ELR (cell line): ENCODE measurements at places on chromosomes 1 and 21.
A peak's percentile ranks its signal among the peaks of the same experiment; 100 is the strongest.

GRCh38 chr1:95140791-95141190 is 23.6 kb downstream of the TLCD4 start:
- no peak for DNase-seq

- no peak for DNase-seq
These were observed 22.4 kb downstream of the DHCR24 start for GRCh38 chr1:54864460-54865208.

GRCh38 chr21:37815893-37816292 is 100.4 kb downstream of the KCNJ6 start:
- no peak for DNase-seq

- DNase-seq = no peak
These were observed 23.8 kb downstream of the SPSB1 start for GRCh38 chr1:9316512-9316911.

- DNase-seq = no peak
These were observed 1670.3 kb downstream of the MRPL39 start for GRCh38 chr21:23936991-23937390.

DNA sequence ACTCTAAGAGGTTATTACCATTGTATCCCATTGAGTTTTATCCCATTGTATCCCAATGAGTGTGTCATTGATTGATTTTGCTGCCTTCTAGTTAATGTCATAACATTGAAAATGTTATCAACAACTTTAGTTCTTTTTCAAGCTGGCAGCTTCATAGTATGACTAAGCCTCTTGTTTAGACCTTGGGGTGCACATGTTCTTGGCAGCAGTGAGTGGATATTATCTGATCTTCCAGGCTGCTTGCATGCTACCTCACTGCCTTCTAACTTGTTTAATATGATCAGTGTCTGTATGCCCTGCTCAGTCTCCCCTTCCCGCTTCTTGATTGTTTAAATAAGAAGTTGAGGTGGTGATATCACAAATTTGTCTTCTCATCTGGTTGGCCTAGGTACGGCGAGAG is 24.6 kb downstream of the NTPCR start:
- DNase-seq = peak; percentile 19

DNA sequence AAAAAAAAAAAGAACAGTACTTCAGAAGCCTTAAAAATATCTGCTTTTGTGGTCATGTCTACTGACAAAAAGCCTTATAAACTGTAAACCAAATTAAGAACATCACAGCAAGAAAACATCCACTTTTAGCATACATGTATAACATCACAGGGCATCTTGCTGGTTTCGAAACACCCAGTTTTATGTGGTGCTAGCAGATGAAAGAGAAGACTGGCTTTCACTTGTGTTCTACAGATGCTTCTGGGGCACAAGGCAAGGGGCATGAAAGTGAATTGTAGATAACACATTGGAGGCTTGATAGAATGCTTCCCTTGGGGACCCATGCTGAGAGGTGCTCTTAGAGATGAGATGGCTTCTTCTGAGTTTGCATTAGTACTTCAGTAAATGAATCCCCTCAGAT is 543.7 kb upstream of the PKN2 start:
- no peak for DNase-seq

- DNase-seq = no peak
These were observed 35.9 kb downstream of the PARP1 start for GRCh38 chr1:226371866-226372490.

DNA sequence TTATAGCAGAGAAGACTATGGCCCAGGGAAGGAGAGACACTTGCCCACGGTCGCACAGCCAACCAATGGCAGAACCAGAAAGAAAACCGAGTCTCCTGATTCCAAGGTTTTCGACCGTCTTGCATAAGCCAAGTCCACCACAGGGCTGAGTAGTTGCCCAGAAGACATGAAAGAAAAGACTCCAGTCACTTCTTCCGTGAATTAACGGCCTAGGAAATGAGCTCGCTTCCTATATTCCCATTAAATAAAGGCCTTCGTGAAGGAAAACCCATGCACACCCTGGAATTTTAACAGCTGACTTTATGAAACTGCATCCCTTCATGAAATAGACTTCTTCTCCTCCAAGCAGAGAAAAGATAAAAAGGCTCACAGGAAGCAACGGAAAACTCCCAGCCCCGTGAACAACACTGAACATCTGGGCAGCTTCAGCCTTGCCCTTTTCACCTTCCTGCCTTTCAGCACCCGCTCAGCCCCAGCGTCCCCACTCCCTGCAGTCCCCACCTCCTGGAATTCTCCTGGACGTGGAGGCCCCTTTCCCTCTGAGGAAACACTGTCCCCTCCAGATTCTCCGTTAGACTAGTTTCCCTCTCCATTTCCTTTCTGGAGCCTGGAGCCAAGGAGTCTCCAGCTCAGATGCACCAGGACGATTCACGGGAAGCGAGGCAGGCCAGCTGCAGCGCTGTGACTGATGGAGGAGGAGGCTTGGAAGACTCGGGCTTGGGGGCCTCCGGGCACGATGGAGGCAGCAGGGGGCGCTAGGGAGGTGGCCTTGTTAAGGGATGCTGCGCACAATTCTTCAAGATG is 2.7 kb upstream of the MYOC start:
- DNase-seq = peak; percentile 54

DNA sequence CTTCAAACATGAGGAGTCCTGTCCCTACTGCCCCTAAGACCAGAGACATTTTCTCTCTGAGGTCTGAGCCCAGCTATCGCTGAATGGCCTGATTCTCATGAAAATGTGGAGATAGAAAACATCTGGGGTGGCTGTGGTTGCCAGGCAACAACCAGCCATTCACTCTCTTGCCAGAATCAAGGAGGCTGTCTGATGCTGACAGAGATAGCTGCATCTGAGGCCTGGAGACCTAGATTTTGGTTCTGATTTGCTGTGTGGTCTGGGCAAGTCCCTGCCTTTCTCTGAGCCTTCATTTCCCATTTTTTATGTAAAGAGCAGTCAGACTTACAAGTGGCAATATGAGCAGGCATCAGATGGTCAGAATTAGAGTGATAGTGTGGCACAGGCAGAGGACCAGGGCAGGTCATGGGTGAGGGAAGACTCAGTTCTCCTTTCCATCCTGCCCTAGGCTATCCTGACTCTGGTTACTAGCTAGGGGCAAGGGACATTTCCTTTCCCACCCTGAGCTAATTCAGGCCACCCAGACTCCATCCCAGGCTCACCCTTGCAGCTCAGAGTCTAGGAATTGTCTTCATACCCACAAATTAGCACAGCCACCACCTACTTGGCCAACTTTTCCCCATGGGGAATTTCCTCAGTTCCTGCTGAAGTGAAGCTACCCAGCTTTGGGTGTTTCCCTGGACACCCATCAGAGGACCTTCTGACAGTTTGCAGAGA is 20.0 kb upstream of the RNF19B start:
- DNase-seq = no peak

GRCh38 chr1:228974273-228974672 is 239.0 kb downstream of the RHOU start:
- no peak for DNase-seq

DNA sequence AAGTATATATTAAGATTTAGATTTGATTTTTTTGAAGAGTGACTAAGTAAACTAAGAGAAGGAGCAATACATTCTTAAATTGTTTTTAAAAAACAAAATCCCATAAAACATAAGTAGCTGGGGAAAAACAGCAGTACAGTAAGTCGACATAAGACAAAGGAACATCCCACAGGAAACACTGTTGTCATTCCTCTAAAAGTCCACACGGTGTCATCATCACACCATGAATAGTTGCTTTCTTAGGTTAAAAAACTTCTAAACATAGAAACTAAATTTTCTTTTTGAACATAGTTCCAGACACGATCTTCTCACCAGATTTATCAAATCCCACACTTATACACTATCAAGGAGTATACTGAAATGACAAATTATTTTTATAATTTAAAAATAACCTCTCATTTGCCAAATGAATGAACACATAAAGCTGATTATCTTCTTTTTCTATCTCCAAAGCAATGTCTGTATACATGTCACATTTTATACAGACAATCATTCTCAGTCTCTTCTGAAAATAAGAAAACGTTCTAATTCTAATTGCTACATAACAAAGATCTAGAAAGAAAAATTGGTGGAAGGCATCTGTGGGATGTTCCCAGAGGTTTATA is 15.8 kb downstream of the ODF2L start:
- peak; percentile 75 for DNase-seq

- no peak for DNase-seq
These were observed 47.8 kb upstream of the LRRN2 start for GRCh38 chr1:204733289-204733688.

- peak; percentile 55 for DNase-seq
These were observed 1.4 kb downstream of the FAM76A start for GRCh38 chr1:27727126-27727525.

DNA sequence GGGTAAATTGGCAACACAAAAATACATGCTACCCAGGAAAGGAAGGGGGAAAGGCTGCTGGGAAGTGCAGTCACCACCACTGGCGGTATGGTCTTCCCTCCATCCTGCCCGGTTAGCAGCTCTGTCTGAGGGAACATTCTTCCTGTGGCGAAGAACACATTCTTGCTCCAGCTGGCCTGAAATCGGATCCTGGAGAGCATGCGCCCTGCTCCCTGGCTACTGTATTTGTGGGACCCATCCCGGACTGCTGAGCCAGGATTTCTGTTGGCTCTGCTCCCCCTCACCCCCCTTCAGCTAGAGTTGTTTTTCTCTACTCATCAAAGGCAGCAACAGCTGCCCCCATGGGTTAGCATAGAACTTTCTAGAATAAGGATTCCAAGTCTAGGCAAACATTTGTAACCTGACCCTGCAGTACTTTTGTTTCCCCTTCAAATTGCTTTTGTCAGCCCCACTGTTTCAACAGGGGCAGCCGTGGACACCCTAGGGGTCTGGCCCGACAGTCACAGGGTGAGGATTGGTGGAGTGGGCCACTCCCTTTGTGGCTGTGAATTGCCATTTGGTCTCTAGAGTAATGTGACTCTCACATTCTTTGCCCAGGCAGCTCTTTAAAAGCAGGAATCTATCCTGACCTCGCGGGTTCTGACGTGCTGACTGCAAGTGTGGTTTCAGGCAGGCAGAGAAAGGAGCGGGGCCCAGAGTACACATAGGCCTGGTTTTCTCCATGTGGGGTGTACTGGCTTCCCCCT is 157.7 kb downstream of the TOMM20 start:
- DNase-seq = peak; percentile 83

GRCh38 chr1:199774433-199775089 is 252.9 kb upstream of the NR5A2 start:
- DNase-seq = peak; percentile 35

- no peak for DNase-seq
These were observed 270.0 kb downstream of the TRABD2B start for GRCh38 chr1:47727051-47727696.

GRCh38 chr1:99496067-99496466 is 149.8 kb upstream of the PALMD start:
- no peak for DNase-seq

- peak; percentile 3 for DNase-seq
These were observed 155.7 kb downstream of the S1PR1 start for GRCh38 chr1:101392552-101392951.

- peak; percentile 5 for DNase-seq
These were observed 1152.2 kb upstream of the ADGRL4 start for GRCh38 chr1:80158771-80159170.

GRCh38 chr1:119387858-119388257 is 19.3 kb downstream of the HAO2 start:
- DNase-seq = no peak

- no peak for DNase-seq
These were observed 15.7 kb downstream of the ABCG1 start for GRCh38 chr21:42234464-42235241.

DNA sequence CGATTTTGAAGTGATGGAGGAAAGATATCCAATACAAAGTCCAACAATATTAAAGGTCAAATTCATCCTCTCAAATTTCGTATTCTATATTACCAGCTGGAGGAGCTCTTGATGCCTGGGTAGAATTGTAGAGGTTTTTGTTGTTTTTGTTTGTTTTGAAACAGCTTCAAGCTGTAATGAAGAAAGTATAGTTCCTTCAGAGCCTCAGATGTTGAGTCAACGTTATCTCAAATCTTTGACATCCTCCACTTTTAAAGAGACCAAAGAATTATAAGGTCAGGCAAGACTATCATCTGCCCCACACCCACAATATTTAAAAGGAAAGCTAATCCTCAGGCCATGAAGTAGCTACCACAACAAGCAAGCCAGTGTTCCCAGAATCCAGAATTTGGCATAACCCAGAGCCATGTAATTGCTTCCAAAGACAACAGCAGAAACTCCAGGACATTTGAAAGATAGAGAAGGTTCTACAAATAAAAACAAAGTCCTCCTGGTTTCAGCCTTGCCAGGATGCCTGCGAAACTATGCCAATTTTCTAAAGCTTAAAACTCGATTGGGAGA is 24.9 kb downstream of the VAV3 start:
- no peak for DNase-seq

DNA sequence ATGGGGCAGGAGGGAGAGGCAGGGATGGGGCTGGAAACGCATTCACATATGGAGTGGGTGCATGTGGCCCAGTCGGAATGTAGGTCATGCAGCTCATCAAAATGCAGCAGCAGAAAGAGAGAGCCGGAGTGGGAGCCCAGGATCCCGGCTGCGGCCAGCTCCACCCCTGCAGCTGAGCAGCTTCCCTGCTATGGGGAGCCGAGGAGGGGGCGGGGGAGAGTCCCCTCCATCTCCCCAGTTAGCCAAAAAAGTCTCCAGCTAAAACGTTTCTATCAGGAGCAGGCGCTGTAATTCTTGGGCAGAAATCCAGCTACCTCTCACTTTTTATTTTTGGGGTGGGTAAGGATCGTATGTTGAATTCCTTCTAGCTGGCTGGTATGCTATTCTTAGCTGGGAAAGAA is 39.7 kb downstream of the MRPL37 start:
- DNase-seq = no peak

DNA sequence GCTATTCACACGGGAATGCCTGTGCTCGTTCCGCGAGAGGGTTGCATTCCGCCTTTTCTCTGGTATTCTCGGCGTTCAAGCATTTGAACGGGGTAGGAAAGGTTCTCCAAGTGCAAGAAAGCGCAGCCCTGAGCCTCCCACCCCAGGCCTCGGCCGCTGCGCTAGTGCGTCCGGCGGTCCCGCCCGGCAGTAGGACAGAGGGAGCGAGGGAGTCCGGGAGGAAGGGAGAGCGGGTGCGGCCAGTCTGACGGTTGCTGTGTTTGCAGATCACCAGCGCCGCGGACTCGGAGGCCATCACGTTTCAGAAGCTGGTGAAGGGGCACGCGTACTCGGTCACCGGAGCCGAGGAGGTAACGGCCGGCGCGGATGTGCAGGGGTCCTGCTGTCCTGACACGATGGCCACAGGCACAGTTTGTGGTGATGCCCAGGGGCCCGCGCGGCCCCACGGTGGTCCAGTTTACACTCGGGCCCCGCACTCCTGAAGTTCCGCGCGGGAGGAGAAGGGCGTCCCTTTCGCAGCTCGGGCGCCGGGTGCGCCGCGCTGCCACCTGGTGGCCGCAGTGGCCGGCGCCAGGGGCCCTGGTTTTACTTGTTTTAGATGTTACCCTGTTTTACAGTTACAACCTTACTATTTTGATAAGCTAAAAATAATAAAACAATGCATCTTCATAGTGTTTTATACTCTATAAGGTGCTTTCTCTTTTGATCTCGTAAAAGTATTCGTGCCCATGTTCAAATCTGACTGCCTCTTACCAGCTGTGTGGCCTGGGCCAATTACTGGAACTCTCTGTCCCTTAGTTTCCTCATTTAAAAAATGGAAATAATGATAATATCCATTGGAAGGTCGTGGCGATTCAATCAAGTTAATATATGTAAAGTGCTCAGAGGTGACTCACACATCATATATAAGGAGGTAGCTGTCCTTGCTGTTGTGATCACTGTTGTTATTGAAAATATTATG is 36.7 kb downstream of the CAPN2 start:
- DNase-seq = peak; percentile 58

GRCh38 chr1:118264343-118264742 is 79.3 kb upstream of the SPAG17 start:
- DNase-seq = no peak
